CD4-positive, CD25-positive, alpha-beta regulatory T cell (primary cell): ENCODE measurements at places on chromosomes 3 and 15. TPM values are rescaled to one million over a fixed set of nuclear protein-coding genes. Genes with fewer than 3 reads are reported as not detected.

DNA sequence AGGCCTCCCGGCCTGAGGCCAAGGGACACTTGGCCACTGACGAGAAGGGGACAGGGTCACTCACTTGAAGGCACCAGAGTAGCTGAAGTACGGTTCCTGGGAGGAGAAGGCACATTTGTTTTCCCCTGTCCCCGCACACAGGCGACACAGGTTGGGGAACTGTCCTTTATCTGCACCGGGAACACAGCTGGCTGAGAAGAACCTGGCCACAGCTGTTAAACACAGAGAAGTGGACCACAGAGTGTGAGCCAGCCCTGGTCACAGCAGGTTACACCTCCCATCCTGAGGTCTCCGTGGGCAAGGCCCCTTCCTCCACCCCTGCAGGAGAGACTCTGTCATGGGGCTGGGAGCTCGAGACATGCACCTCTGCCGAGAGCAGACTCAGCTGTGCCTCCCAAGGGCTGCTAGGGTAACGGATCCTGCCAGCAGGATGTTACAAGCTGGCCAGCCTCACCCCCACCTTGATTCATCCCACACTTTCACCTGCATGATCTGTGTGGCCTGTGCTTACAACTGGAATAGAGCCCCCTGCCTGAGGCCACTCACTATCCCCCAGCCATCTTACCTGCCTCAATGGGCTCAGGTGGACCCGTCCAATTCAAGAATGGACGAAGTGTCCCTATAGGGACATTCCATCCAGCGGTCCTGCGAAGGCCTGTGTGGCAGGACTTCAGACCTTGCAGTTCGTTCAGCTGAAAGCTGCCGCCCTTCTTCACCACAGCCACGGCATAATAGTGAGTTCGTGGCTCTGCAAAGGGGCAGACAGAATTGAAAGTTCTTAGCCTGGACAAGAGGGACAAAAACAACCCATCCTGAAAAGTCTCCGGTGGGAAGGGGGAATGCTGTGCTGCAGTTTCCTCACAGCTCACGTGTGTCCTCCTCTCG lies 9.2 kb downstream of the LTF start:
- no peak for DNase-seq

- no peak for DNase-seq
Measured at GRCh38 chr3:30747771-30748281, 141.4 kb downstream of the TGFBR2 start.

Gene AP3S2
- total RNA-seq = 27.9 TPM

GRCh38 chr3:65093641-65094040 lies 405.8 kb upstream of the ADAMTS9 start:
- no peak for DNase-seq

Gene OSBPL10
- total RNA-seq = 1.8 TPM

DNA sequence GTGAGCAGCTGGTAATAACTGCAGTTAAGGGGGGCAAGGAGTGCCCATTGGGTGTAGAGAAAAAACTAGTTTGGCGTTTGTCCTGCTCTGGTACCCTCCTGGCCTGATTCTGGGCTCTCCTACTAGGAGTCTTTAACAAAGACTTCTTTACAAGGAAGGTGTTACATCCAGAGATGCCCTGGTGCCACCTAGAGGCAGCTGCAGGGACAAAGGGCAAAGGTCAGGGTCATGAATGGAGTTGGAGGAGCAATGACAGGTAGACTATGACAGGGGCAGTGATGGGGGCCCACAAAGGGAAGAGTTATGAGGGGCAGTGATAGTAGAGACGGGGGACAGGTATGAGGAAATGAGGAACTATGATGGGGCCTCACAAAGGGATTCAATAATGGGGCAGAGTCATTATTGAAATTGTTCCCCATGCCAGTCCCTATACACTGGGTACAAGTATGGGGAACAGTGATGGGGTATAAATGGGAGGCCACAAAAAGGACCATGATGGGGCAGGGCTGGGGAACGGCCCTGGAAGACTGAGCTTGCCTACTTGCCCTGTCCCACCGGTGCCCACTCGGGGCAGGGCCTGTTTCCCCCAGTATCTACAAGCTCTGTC lies 7.9 kb downstream of the CCDC71 start:
- DNase-seq = peak; percentile 50

GRCh38 chr3:1787094-1787493 lies 311.6 kb upstream of the CNTN4 start:
- DNase-seq = no peak

Gene HIGD2B
- total RNA-seq = not detected

DNA sequence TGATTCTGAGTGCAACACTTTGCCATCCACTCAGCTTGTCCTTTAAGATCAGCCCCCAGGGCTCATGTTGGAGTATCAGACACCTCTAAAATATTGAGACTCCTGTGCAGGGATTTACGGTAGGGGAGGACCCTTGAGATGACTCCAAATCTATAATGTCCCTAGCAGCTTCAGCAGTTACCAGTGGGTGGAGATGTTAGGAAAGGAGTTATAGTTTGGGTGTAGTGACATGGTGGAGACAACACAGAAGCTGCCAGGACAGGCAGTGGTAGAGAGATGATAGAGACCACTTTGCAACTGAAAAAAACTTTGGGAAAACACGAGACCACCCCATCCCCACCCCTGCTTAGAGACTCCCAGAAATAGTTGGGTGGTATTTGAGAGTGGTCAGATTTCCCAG lies 43.3 kb upstream of the GSK3B start:
- DNase-seq = no peak

GRCh38 chr3:5002174-5002870 lies 23.1 kb downstream of the BHLHE40 start:
- DNase-seq = no peak

Gene TMCO5A
- not detected for total RNA-seq

- no peak for DNase-seq
Measured at GRCh38 chr15:33535135-33535534, 224.4 kb downstream of the RYR3 start.

DNA sequence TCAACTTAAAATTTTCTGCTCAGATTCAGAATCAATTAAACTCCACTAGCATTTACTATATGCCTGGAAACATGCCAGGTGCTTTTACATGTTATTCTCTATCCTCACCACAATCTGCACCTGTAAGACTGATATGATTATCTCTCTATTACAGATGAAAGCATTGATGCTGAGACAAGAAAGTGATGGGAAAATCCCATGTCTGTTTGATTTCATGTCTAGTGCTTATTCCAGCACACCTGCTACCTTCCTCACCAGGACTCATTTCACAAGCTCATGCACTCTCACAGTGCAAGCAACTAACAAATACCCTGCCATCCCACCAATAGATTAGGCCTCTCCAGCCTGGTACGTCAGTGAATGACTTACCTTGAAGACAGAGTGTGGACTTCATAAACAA lies 25.0 kb upstream of the BCL6 start:
- peak; percentile 61 for DNase-seq

- DNase-seq = peak; percentile 70
Measured at GRCh38 chr3:119579366-119580066, at the start of gene ADPRH. Gene ADPRH (plus strand): TSS chr3:119579492. CDS start chr3:119582170, 2,678 bp downstream.

Gene RETNLB
- not detected for total RNA-seq

DNA sequence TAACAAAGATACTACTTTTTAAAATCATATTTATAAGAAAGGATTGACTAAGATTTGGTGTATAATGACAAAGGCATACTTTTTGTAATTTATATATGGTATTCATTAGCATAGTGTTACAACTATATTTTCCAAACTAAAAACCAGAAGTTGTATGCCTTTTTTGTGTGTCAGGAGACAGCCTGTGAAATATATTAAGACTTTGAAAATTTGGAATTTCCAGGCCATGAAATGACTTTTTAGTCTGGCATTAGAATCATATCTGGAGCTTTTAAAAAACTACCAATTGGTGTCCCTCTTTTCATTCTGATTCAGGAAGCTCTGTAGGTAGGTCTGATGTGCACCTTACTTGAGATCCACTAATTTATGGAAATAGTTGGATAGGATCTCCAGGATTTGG lies 41.9 kb downstream of the CALML4 start:
- DNase-seq = no peak

Gene NLGN1
- total RNA-seq = not detected

DNA sequence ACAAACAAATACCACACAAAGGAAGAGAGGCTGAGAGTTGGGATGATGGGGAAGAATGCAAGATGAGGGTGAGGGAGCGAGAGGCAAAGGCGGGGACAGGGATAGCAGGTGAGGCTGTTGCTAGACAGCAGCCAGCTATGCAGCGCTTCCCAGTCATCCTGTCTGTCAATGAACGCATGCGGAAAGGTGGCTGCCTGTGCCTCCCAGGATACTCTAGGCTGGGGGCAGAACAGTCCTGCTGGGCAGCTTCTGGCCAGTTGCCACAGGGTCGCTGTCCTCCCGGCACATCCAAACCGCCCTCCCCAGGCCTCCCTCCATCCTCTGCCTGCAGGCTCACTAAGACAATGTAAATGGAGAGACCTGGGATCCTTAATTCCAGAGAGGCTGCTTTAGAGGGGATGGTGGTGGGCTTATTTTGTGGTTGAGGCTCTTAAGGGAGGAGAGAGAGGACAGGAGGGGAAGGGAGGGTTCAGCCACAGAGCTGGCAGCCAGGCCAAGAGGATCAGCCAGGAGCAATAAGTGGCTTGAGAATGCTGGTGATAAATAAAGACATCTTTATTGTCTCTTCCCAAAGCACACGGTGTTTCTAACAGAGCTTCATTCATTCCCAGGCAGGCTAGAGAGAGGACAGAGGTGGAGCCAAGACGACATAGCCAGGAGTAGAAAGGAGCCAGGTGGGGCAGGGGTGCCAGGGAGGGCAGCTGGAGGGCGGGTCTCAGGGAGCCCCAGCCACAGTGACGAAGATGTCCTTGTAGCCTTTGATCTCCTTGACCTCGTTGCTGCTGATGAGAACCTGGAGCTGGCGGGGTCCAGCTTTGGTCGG lies 9.2 kb upstream of the TGM5 start:
- DNase-seq = no peak

GRCh38 chr15:101029971-101030661 lies 111.0 kb downstream of the LRRK1 start:
- DNase-seq = no peak

- no peak for DNase-seq
Measured at GRCh38 chr15:69914960-69915359, 182.8 kb downstream of the TLE3 start.

DNA sequence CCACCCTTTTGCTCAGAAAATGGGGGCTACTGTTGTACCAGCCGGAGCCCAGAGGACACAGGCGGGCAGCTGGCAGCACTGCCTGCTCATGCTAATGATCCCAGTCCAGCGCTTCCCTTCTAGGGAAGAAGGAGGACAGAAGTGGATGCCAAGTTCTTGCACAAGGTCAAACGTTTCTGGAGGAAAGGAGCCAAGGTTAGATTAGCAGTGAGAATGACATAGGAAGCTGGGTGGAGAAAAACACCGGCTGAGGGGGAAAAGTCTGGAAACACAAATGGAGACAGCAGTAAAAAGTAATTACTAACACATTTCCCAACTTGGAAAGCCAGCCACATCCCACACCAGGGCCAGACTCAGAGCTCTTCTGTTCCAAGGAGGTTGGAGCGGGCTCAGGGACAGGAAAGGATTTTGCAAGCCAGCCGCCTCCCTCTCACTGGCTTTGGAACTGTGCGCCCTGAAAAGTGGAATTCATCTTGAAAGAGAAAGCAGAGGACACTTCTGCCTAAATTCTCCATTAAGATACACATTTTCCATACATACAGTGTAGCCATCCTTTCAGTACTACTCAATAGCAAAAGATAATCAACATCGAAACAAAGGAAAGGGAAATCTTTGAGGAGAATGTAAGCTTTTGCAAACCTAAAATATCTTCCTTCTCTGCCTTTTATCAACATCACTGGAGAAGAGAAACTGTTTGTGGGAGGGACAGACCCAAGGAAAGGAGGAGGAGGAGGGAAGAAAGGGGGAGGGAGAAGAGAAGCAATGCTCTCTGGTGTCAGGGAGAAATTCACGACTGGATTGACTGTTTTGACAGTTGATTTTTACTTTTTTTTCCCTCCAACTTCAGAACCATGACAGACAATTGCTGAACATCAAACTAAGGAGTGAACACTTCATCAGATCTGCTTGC lies 133.6 kb downstream of the CD47 start:
- no peak for DNase-seq

DNA sequence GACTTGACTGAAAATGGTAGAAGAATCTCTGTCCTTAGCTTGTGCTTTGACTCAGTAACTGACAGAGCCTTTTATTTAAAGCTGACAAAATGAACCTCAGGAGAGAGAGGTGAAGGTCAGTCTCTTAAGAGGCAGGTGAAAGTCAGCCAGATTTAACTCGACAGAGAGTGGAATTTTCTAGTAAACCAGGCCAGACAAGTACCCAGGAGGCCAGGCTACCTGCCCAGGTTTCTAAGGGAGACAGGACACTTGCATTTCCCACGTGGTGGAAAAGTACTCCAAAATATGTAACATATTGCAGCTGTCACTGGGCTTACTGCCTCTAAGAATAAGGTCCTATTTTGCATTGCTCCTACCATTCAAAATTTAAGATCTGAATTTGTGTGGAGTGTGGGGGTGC lies 167.9 kb downstream of the FMN1 start:
- DNase-seq = no peak

Gene CACNA2D3
- total RNA-seq = not detected

Gene NPAP1
- total RNA-seq = not detected

Gene COL6A6
- total RNA-seq = not detected

DNA sequence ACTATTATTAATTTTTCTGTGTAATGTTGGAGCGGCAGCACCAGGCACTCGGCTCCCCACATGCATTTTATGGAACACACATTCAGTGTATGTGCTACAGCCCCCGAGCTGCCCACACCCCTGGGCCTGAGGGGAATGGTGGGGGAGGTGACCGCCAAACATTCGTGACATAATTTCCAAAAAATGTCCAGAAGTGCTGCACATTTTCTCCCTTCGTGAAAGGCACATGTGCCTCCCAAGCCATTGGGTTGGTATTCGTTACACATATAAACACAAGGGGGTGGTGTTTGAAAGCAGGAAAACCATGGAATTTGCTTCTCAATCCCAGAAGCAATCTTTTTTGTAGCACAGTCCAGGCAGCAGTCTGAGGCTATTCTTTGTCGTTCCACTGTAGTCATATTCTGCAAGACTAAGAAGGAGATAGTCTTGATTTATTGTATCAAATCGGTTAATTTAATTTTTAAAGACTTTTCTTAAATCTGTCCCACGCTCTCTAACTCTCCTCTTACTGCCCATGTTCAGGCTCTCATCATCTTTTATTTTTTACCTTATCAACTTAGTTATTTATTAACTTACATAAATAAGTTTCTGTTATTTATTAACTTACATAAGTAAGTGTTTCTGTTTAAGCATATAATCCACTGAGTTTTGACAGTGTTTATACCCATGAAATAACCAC lies 39.2 kb upstream of the POLR2M start:
- DNase-seq = no peak
